ENCODE measurements at places on chromosomes 3 and 15. TPM values are rescaled to one million over a fixed set of nuclear protein-coding genes. Genes with fewer than 3 reads are reported as not detected.

The CLRN1 gene
- total RNA-seq = not detected

The NPAP1 gene
- total RNA-seq = not detected

The NOX5 gene
- not detected for total RNA-seq

The C2CD4A gene
- total RNA-seq = 0.20 TPM

The SH3GL3 gene
- total RNA-seq = not detected

The BCL2A1 gene
- total RNA-seq = 0.31 TPM

The SLC28A1 gene
- total RNA-seq = 0.31 TPM

The ALDH1L1 gene
- 28.7 TPM for total RNA-seq

The KIF23 gene
- 51.2 TPM for total RNA-seq

The DNAH12 gene
- total RNA-seq = 0.11 TPM

The GOLGA6L4 gene
- total RNA-seq = 1.7 TPM

The PAQR9 gene
- total RNA-seq = 10.4 TPM

The SLC9C1 gene
- not detected for total RNA-seq

DNA sequence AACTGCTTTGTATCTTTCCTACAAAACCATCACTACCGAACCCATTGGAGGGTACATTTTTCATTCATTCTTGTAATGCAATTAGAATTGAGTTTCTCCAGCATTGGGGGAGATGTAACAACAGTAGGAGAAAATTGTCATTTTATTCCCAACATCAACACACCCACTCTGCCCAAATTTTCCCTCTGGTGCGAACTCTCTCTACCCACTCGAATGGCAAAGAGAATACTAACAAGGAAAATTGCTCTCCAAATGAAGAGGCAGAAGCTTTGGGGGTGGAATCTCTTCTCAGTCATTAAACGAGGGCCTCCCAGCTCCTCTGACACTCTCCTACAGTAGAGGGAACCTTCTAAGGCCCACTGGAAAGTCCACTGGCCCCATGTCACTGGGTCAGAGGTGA, 135.7 kb downstream of the MEGF11 start:
- DNase-seq = no peak

DNA sequence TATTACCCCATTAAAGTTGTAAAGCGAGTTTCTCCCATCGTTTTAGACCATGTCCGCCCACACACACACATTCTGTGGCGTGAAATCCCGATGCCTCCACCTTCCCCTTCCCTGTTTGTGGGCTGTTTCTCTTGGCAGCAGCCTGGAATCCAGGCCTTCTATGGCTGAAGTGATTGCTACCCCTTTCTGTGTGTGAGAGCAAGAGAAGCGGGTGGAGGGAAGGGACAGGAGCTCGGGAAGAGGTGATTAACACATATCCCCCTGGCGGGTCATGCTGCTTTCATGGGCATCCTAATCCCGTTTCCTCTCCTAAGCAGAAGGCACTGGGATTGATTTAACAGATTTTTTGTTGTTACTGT, 283.8 kb upstream of the RGMA start:
- no peak for DNase-seq

- no peak for DNase-seq
Observed at GRCh38 chr3:21673393-21673792, 77.6 kb downstream of the ZNF385D start.

DNA sequence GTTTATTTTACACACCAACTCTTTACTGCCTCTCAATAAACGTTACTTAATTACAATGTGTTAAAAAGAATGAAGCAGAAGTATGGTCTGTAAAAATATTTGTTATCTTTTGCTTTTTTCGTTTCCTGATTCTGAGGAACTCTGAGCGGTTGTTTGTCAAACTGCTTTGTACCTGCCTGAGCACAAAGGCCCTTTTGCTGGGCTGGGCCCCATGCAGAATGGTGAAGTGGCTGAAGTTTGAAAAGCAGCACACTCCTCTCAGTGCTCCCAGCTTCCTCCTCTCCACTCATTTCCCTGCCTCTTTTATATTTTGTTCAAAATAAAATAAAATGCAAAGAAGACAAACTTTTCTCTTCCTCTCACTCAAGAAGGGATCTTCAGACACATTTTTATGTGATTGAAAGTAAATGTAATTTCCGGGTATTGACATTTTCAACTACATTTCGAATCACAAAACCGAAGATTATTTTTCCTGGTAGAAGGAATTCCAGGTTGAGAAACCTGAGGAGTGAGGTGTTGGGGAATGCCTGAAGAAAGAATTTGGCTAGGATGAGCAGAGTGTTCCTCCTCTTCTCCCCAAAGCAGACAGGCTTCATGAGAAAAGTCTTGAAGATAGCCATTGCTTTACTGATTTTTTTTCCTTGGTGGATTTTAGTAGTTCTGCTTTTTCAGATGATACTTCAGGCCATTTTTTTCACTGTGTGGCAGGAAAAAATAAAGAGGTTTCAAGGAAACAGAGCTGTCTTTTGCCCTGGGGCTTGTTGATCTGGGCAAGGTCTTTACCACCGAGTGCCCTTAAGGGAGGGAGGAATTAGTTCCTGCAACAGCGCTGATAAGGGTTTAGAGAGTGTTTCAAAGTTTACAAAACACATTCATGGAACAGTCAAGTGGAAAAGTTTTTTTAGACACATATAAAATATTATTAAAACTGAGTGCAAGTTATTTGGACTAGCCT, 229.8 kb downstream of the NFKBIZ start:
- no peak for DNase-seq

DNA sequence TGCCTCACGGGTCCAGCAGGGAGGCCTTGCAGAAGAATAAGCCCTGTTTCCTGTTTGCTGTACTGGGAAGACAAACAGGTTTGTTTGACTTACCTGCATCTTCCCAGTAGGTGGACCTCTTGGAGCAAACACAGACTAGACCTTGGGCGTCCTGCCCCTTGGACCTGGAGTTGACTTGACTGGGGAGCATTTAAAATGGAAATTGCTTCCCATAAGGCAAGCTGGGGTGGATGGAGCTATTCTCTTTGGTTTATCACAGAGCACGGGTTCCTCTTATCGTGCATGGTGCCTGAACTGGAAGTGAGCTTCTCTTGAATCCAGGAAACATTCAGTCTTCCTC, 151.4 kb downstream of the RPLP1 start:
- peak; percentile 16 for DNase-seq

- no peak for DNase-seq
Observed at GRCh38 chr3:89227218-89227617, 119.8 kb downstream of the EPHA3 start.

GRCh38 chr3:16430717-16431630, 82.5 kb downstream of the RFTN1 start:
- DNase-seq = no peak

DNA sequence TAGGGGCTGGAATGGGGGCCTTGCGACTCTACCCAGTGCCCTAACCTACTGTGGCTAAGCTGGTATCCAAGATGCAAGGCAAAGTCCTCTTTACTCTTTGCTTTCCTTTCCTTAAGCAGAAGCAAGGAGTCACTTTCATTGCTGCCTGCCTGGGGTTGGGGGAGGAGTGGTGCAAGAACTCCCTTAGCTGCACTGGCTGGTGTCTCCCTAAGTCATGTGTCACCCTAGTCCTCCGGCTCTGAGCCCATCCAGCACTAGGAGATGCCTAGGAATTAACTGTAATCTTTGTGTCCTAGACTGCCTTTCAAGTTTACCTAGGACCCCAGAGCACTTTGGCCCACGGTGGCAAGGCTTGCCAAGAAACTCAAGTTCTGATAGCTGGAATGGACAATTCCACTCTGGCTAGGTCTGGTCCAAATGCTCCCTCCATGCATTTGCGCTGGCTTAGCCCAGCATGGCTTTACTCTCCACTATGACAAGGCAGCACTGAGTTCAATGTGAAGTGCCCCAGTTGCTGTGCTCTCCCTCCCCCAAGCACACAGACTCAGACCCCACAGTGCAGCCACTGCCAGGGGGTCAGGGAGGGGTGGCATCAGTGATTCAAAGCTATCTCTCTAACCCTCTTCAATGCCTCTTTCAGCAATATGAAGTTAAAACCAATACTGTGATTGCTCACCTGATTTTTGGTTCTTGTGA, 58.7 kb downstream of the ESYT3 start:
- no peak for DNase-seq

- peak; percentile 66 for DNase-seq
Observed at GRCh38 chr3:8490079-8490552, 11.5 kb upstream of the LMCD1 start.

DNA sequence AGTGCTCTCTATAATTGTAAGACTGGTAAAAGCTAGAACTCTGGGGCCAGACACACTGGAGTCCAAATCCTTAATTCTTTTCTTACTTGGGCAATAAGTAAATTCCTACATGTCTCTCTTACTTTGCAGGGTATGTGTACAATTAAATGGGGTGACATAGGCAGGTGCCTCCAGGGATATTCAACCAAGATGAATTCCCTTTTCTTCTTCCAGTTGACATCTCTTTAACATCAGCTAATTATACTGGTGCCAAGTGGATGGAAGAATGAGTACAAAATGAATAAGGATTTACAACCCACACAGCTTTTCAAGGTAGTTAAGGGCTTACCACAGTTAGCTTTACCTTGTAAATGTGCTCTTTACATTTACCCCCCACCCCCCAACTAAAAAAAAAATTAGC, 295.5 kb upstream of the GADL1 start:
- no peak for DNase-seq

DNA sequence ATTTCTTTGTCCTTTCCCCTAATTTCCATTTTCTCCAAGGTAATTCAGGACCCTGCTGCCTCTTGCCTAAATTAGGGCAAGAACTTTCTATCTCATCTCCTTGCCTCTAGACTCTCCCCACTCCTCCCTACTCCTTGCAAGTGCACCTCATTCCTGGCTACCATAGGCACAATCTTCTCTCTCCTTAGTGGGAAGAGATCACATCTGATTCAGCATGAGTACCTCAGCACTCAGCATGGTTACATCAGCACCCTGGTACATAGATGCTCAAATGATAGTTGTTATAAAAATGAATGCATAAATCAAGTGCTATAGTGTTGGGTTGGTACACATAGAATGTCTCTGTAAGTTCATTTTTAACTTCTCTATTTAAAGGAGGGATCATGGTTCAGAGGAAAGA, 313.4 kb upstream of the RASGRP1 start:
- DNase-seq = no peak

- peak; percentile 65 for DNase-seq
Observed at GRCh38 chr3:66138336-66139313, 82.2 kb upstream of the SLC25A26 start.

DNA sequence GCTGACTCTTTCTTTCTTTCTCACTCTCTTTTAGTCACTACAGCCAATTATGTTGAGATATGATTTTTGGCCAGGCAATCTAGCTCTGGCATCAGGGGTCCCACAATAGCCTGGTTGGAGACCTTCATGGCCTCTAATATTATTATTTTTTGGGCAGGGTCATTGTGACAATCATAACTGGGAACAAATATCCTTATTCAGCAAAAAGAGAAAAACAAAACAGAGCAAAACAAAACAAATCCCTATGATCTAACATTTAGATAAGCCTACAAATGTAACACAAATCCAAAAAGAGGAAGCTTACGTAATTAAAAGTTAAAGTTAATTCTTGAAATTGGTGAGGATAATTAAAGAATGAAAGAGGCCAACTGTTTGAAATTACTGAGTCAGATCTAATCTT, 640.0 kb downstream of the TUSC7 start:
- DNase-seq = no peak

GRCh38 chr3:143720381-143720780, 127.9 kb downstream of the SLC9A9 start:
- no peak for DNase-seq

DNA sequence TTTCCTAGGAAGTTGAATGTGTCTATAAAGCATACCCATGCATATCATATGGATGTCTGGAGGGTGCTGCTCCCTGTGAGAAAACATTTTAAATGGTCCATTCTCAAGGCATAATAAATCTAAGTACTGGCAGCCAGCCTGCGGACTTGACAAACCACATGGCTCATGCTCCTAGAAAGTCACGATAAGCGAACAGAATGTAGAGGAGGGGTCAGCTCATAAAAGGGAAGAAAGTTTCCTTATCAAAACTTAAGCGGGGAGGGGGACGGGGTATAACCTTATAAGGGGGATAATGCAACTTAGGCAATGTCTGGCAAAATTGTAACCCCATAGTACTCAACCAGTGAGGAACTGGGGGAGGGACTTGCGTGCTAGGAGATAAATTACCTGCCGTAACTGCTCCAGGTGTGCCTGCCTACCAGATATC, 159.8 kb upstream of the LMCD1 start:
- no peak for DNase-seq

GRCh38 chr15:80093854-80094418, 34.5 kb downstream of the ZFAND6 start:
- no peak for DNase-seq

DNA sequence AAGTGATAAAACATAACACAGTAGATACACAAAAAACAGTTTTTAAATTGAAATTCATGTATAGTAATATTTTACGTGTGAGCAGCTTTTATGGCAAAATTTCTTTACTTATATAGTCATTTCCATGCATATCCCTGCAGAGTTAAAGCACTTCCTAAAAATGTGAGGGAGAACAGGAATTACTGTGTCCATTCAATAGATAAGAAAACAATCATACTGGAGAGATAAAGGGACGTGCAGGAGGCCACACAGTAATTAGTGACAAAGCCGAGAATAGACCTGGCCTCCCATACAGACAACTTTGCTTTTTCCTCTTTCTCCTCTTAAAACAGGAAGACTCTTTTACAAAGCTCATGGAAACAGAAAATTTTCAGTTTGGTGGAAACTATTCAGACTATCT, 247.5 kb downstream of the CDIN1 start:
- DNase-seq = no peak

GRCh38 chr15:100820528-100820927, 59.1 kb upstream of the ALDH1A3 start:
- no peak for DNase-seq
